LHCN-M2 (cell line): ENCODE measurements at places on chromosomes 16 and 17.
A peak's percentile ranks its signal among the peaks of the same experiment; 100 is the strongest.

DNA sequence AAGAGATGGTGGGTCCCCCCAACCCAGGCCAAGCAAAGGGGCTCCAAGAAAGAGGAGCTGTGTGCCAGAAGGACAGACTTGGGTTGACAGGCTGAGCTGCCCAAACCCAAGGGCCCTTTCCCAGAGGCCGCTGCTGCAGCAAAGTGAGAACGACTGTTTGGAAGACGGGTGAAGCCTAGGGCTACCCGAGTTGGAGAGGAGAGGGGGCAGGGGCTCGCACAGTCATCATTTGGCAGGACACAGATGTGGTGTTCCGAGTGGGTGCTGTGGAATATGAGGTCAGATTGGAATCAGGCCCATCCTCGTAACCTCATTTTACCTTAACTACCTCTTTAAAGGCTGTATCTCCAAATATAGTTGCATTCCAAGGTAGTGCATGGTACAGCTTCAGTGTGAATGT, 5.3 kb upstream of the MFAP4 start:
- no peak for DNase-seq

GRCh38 chr17:18011286-18011685, 27.7 kb downstream of the ATPAF2 start:
- DNase-seq: no peak

DNA sequence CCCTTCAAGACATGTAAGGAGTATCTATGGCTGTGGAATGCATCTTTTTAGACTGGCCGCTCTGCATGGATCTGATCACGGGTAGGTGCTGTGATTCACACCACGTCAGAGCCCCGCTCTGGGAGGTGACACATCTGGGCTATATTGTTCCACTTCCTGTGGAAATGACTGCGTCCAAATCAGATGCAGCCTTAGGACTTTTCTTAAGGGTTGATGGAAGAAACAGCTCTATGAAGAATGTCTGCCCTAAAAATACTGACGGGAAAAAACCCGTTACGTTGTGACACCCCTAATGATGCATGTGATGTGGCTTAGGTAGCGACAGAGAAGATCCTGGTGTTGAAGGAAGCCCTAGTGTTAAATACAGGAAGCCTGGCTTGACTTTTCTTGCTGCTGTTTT, 12.2 kb downstream of the BANP start:
- DNase-seq: peak; percentile 55

DNA sequence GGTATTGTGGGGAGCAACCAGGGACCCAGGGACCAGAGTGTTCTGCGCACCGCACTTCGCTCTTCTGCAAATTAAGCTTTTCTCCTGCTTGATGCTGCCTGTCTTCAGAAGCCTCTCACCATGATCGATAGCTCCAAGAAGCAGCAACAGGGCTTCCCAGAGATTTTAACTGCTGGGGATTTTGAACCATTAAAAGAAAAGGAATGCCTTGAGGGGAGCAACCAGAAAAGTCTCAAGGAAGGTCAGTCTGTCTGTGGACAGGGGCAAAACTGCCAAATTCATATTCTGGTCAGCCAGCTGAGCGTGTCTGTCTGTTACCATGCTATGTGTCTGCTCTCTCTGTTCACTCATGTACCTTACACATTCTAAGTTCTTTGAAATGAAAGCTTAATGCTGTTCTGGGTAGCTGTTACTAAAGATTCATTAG, 115.7 kb downstream of the MRTFB start:
- no peak for DNase-seq

GRCh38 chr16:19479302-19479721, 42.6 kb downstream of the GDE1 start:
- DNase-seq: no peak

DNA sequence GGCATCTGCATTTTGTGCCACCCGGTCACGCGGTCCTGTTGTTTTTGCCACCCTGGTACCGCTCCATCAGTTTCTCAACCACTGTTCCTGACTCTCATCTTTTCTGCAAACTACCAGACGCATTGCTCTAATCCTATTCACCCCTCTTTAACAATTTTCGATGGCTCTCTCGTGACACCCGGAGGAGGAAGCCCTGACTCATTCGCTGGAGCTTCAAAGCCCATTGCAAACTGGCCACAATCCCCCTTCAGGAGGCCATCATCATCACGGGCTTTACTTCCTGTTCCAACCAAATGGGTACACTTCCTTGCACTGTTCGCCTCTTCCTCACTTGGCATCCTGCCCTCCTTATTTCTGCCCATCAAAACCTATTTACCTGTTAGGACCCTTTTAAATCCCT, 155.3 kb downstream of the RGS9 start:
- no peak for DNase-seq

DNA sequence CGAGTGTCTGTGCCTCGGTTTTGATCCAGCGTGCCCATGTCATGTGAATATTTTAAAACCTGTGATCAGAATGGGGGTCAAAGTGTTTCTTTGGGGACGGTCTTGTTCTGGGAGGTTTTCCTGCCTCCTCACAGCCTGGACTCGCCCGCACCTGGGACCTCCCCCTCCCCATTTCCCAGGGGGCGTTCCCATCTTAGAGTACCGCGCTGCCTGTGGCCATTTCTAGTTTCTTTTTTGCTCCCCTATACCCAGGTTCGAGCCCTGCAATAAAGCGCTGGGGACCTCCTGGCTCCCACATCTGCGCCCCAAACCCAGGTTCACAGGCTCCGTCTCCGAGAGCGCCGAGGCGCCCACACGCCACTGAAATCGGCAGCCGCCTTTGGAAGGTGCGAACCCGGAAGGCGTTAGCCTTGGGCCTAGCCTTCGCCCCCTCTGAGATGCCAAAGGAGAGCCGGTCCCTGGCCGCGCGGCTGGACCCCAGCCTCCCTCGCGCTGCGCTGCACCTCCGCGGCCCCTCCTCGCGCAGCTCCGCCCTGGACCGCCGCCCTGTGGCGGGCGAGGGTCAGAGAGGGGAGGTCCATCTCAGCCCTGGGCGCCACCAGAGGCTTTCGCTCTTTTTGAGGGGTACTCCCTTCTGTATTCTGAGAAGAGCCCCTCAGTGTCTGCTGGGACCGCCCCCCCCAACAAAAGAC, 1.7 kb downstream of the KCNJ12 start:
- no peak for DNase-seq

GRCh38 chr16:77807-78443, at the start of gene MPG:
MPG (plus strand) TSS chr16:78225; CDS start chr16:78310, 85 bp downstream.
- DNase-seq: peak; percentile 79

DNA sequence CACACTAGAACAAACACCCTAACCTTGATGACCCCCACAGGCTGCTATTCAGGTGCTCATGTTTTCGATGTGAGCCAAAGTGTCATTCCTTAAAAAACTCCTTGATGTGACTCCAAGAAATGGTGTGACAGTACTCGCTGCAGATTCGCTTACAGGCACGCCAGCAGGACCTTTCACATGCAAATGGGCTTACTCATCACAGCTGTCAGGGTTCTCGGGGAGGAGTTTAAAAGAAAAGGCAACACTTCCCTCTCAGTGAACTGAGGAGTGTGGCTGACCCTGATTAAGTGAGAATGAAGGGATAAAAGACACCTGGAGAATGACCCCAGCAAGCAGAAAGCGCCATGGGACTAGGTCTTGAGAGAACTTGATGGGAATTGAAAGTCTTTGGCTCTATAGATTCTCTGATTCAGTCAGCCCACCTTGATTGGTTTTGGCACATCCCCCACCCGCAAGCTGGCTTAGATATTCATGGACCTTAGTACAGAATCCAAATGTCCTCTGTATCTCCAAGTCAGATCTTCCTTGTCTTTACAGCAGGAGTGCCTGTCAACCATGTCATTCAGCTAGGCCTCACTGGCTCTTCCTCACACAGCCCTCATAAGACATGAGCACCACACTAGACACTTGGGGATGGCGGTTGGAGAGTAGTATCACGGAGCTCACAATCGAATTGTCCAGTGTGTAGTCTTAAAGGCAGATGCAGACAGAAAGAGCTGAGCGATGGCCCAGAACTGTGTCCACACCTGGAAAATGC, 82.6 kb downstream of the HIC1 start:
- peak; percentile 87 for DNase-seq

- no peak for DNase-seq
Observed at GRCh38 chr16:3400446-3400778, 392 bp downstream of the ZSCAN32 start.

DNA sequence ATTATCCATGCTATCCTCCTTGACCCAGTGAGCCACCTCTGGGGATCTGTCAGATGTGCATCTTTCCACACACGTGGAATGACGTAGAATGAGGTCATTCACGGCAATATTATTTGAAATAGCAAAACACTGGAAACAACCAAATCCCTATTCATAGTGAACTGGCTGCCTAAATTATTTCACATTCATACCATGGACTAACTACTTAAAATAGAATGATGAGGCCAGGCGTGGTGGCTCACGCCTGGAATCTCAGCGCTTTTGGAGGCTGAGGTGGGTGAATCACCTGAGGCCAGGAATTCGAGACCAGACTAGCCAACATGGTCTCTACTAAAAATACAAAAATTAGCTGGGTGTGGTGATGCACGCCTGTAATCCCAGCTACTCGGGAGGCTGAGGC, 75.5 kb downstream of the RAP1GAP2 start:
- no peak for DNase-seq

- no peak for DNase-seq
Observed at GRCh38 chr17:81903896-81904599, 2.0 kb downstream of the NPB start.

- DNase-seq: no peak
Observed at GRCh38 chr17:41539071-41539492, 11.0 kb upstream of the KRT19 start.

DNA sequence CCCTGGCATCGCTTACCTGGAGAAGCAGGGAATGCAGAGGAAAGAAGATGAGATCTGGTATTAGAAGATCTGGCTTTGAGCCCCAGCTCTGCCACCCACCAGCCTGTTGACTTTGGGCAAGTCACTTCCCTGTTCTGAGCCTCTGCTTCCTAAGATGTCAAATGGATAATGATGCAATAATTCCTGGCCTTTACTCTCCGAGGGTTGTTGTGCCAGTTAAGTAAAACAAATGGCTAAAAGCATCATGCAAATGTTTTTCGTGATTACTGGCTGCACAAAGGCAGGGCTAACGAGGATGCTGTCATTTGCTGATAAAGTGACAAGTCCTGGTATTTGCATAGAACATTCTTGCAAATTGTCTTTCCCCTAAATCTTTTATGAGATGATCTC, 1.3 kb upstream of the ZNF821 start:
- no peak for DNase-seq

GRCh38 chr17:72065556-72065955, 55.3 kb upstream of the SOX9 start:
- DNase-seq: no peak

- peak; percentile 94 for DNase-seq
Observed at GRCh38 chr16:86566601-86566965, at the start of gene FOXC2. FOXC2 (plus strand) TSS chr16:86566829; CDS start chr16:86567336, 507 bp downstream.

- DNase-seq: peak; percentile 45
Observed at GRCh38 chr17:7560172-7561027, 1.3 kb upstream of the SENP3 start.

DNA sequence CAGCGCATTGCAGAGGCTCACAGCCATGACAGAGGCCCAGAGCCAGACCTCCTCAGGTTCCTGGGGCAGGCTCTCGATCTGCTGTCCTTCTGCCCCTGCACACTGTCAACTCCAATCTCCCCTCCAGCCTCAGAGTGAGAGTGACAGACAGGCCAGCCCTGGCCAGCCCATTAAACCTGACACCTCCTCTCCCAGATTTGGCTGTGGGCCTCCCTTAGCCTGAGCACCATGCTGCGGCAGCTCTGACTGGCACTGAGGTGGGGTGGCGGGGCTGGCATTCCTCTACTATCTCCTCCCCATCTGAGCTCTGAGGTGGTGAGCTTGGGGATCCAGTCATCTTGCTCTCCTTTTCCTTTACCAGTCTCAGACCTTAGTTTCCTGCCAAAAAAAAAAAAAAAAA, 15.5 kb upstream of the C1QL1 start:
- DNase-seq: no peak

DNA sequence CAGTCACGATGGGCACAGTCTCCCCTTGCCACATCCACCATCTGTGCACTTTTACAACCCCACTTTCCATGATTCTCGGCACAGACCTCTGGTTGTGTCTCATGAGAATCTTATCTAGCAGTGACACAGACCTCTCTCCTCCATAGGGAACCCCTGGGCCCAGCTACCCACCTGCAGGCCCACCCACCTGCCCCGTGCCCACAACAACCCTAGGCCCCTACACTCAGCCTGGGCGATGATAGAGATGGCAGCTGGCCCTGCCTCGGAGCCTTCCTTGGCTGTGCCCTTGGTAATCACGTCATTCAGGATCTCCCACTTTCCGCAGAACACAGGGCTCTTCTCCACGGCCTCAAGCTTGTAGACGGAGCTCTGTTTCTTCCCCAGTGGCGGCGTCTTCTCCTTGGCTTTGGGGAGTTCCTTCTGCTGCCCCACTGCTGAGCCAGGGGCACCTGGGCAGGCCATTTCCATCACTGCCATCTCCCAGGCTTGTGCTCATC, 26.5 kb downstream of the MAP3K14 start:
- DNase-seq: no peak

- no peak for DNase-seq
Observed at GRCh38 chr16:2205967-2206313, 686 bp downstream of the MLST8 start.

- DNase-seq: no peak
Observed at GRCh38 chr16:83615953-83616350, 191.8 kb upstream of the HSBP1 start.
